ENCODE measurements at places on chromosomes 7 and 10.

- no peaks in the 10 kb centered on the region for H3K36me3 ChIP-seq
- H3K27ac ChIP-seq, result no peak overlapping the region
- no peak overlapping the region for H3K4me3 ChIP-seq
- peaks cover 4% of the 10 kb centered on the region for H3K4me1 ChIP-seq
- H3K27me3 ChIP-seq, result peaks cover 49% of the 10 kb centered on the region
- DNase-seq, result peak; percentile 40
Measured at GRCh38 chr10:7121154-7121797, 289.6 kb downstream of the SFMBT2 start.

- H3K4me1 ChIP-seq, result no peaks in the 10 kb centered on the region
- DNase-seq, result no peak
- no peak overlapping the region for H3K4me3 ChIP-seq
Measured at GRCh38 chr7:53022893-53023292, 12.5 kb upstream of the POM121L12 start.

DNA sequence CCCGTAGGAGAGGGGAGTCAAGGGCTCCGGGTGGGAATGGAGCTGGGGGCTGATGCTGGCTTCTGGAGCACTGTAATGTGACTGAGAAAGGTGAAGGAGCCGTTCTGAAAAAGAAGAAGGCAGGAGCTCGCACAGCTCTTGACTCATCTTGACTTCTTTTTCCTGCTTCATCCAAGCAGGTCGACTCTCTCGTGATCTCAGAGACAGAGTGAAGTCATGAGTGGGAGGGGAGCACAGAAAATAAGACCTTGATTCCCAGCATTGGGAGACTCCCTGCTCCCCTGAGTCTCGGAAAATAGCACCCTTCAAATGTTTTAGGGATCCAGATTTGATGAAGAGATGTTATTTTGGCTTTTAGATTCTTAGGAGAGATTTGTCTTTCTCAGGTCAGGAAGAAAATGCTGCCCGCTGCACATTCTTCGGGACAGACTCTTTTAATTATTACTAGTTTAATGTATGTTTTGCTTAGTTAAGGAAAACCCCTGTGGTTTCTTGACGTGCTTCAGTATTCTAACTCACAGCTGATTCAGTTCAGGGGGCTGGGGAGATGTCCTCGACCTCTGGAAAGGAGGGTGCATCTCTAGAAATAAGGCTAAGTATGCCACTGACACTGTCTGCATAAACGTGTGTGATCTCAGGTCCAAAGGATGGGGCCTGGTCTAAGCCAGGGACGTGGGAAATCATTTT is 34.1 kb downstream of the EGFR start:
- no peaks in the 10 kb centered on the region for H3K27me3 ChIP-seq
- no peaks in the 10 kb centered on the region for H3K4me1 ChIP-seq
- no peak overlapping the region for H3K4me3 ChIP-seq
- no peaks in the 10 kb centered on the region for H3K36me3 ChIP-seq

DNA sequence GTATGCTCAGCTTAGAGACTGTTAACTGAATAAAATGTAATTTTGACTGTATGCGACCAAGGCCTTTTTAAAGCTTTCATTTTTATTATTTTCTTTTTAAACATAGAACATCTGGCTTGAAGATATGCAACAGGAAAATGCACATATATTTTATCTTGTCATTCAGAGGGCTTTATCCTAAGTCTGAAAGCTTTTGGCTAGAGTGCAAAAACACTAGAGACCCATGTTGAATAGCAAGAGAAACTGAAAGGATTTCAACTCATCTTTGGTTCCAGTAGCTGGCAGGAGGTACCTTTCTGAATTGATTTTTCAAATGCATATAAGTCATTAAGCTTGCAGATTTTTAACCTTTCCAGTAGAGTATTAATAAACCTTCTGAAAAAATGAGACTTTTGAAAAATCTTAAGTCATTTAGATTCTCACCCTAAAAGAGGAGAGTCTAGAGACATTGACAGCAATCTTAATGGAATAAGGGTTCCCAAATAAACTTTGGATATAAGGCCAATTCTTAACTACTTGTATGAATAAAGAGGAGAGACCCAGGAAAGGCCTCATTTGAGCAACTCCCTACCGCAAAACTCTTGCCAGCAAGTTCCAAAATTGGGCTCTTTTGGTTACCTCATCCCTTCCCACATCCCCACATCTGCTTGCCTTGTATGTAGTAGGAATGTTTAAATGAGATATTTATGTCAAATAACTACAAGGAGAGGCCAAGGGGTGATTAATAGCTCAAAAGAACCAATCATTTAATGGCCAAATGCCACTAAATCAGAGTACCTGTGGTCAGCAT is 454.4 kb downstream of the HTR7 start:
- no peaks in the 10 kb centered on the region for H3K27me3 ChIP-seq
- H3K36me3 ChIP-seq, result no peaks in the 10 kb centered on the region
- DNase-seq, result no peak
- no peak overlapping the region for H3K27ac ChIP-seq
- no peak overlapping the region for H3K4me3 ChIP-seq

All from T-helper 2 cell treated with Interferon-gamma antibody and Interleukin-4, amounts not matched to agents 5 μg/mL and 100 μg/mL, for 36 hours (primary cell).